ENCODE measurements at places on chromosomes 3 and 15.

- DNase-seq = no peak
These were observed 77.8 kb upstream of the TAMM41 start for GRCh38 chr3:11924518-11924917.

GRCh38 chr3:43769885-43770425 lies 79.2 kb downstream of the ABHD5 start:
- DNase-seq = no peak

GRCh38 chr3:13557417-13557816 lies 8.5 kb downstream of the FBLN2 start:
- no peak for DNase-seq

GRCh38 chr3:43843386-43843785 lies 152.6 kb downstream of the ABHD5 start:
- no peak for DNase-seq

- no peak for DNase-seq
These were observed 15.2 kb downstream of the CSRNP1 start for GRCh38 chr3:39137991-39138803.

DNA sequence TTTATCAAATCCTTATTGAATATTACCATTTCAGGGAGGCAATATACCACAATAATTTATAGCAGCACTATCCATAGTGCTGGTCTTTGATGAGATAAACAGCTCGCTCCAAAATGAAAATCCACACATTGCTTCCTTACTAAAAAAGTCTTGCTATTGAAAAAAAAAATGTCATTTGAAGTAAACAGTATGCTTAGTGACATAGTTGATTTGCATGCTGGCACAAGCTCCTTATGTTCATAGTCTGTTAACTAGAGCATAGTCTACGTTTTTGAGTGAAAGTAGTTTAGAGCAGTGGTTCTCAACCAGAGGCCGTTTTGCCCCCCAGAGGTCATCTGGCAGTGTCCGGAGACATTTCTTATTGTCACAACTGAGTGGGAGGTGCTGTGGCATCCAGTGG lies 249.4 kb upstream of the PDZRN3 start:
- no peak for DNase-seq

- DNase-seq = no peak
These were observed 183.6 kb downstream of the ATP10A start for GRCh38 chr15:25679492-25679891.

GRCh38 chr3:143576568-143577270 lies 271.5 kb downstream of the SLC9A9 start:
- DNase-seq = no peak

DNA sequence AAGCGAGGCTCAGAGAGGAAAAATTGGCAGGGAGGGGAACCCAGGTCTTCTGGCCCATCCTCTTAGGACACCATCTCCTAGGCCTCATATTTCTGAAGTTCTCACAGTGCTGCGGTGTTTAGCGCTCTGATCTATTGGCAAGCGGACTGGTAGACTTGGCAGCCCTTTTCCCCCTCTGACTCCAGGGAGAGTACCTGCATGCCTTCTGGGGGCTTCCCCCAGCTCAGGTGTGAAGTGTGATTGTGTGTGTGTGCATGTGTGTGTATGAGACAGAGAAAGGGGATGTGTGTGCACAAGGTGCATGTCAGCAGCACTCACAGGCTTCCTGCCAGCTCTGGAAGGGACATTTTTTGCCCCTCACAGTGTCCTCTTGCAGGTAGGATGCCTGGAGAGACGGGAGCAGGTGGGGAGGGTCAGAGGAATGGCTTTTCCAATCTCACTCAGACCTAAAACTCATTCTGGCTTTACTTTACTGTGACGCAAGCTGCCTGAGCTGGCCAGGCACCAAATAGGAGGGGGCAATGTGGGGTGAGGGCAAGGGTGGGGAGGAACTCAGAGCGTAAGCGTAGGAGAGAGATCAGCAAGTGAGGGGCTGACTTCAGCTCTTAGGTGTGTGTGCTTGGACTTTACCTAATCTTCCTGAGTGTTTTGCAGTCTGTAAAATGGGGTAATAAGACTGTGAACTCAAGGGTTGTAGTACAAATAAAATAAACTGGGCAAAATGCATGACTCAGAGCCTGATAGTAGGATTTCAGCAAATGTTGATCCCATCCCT lies 4.0 kb upstream of the IL17RE start:
- DNase-seq = no peak

DNA sequence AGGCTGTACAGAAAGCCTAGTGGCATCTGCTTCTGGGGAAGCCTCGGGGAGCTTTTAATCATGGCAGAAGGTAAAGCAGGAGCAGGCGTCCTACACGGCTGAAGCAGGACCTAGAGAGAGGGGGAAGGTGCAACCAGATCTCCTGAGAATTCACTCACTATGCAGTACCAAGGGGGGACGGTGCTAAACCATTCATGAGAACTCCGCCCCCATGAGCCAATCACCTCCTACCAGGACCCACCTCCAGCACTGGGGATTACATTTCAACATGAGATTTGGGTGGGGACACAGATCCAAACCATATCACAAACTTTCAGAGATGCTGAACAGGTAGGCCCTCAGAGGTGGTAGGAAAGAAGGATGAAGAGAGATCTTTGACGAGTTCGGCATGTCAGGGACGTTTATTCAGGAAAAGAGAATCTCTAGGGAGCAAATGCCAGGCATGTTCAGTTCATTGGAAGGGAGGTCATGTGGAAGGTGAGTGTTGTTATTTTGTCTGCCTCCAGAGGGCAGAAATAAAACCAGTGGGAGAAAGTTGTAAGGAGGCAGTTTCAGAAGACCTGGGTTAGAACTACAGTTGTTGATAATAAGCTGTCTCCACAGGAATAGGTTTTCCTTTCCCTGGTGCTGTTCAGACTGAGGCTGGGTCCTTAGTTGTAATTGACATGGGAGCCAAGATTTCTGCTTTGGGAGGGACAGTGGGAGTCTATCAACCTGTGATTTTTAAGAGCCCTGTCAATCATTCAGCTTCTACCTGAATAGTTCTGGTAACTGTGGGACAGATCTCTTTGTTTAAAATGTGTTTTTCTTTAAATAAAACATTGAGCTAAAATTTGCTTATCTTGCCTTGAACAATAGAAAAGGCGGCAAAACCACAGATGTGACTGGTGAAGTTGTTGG lies 4.3 kb upstream of the FNDC3B start:
- no peak for DNase-seq

DNA sequence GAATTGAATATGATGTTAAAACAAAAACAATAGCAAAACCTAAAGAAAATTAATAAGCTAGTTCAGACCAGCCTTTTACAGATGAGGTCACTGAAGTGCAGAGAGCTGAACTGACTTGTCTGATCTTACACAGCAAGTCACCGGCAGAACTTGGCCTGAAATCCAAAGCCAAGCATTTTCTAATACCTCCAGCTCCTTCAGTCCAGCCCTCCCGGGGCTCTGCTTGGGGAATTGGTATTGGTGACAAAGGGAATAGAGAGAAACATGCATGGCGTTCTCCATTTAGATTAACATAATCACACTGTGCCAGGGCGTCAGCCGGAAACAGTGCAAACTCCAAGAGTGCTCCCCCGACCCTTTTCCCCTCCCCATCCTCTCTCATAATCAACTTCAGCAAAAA lies 14.1 kb upstream of the ZSCAN2 start:
- DNase-seq = no peak

DNA sequence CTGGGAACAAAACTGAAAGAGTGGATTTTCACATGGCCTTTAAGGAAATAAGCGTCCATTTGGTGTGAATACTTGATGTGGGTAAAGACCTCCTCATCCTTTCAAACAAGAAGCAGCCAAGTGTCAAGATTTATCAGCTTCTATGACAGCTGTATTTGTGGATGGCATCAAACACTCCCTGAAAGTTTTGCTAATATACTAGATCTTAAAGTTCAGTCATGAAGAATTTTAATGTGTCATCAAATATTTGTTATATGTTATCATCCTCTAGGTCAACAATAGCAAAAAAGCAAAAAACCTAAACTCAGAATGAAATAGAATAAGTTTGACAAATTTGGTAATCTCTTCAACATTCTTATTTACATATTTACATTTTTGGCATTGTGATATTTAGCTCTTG lies 29.1 kb upstream of the LYSMD4 start:
- DNase-seq = no peak

GRCh38 chr15:52095597-52096262 lies 16.8 kb downstream of the BCL2L10 start:
- no peak for DNase-seq

DNA sequence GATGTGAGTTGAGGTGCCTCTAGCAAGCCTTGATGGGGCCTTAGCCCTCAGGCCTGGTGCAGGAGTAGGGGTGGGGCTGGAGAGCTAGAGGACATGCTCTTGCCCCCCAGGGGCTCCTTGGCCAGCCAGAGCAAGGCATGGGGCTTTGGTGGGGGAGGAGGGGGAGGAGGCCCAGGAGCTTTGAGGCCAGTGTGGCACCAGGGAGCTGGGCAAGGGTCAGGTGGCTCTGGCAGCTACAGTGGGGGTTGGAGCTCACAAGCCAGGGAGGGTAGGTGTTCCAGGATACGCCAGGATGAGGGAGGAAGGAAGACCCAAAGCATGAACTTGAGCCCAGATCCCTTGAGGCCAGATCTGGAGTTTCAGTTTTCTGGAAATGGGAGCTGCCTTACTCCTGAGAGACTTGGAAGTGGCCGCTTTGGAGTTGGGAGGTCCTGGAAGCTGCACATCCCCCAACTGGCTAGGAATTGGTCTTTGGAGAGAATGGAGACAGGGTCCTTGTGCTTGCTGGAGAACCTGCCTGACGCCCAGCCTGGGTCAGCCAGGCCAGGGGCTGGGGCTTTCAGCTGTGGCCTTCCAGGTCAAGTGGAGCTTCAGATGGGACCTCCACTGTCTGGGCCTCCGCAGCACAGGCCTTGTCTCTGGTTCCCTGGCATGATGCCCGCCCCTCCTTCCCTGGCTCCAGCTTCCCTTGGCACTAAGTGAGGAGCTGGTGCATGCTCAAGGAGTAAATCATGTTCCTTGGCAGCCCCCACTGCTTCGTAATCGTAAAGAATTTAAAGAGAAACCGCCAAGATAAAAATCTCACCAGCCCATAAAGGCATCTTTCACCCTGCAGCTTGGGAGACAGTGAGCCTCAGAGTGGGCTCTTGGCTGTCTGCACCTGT lies 8.7 kb downstream of the SEMA3F start:
- no peak for DNase-seq

GRCh38 chr15:39736412-39737195 lies 46.0 kb downstream of the FSIP1 start:
- DNase-seq = no peak

- DNase-seq = no peak
These were observed 342.0 kb upstream of the CTDSPL start for GRCh38 chr3:37519661-37520060.

- no peak for DNase-seq
These were observed 16.6 kb downstream of the CSRNP1 start for GRCh38 chr3:39136533-39137434.

- DNase-seq = no peak
These were observed 9.1 kb downstream of the PLXND1 start for GRCh38 chr3:129597087-129597999.

GRCh38 chr3:7203969-7204847 lies 343.3 kb downstream of the GRM7 start:
- DNase-seq = no peak

DNA sequence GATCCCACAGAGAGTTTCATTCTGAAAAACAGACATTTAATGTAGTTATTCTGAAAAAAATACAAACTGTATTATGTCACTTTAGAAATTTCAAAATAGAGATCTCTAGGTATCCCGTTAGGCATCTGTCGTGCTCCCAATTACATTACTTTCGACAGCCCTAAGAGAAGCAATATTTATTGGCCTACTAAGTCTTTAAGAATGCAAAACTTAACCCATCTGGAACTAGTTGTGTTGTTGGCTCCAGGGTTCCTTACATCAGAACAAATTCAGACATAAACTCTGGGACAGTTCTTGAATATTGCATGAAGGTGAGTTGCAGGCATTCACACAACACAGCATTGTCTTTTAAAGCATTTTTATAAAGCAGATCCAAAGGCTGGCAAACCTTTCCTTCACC lies 498.4 kb downstream of the FHIT start:
- no peak for DNase-seq

GRCh38 chr15:73330206-73331051 lies 38.3 kb downstream of the HCN4 start:
- no peak for DNase-seq

GRCh38 chr3:171198781-171199472 lies 172.4 kb upstream of the SLC2A2 start:
- no peak for DNase-seq

GRCh38 chr3:61300006-61300380 lies 48.7 kb upstream of the FHIT start:
- no peak for DNase-seq

- DNase-seq = peak; percentile 79
These were observed 15.9 kb downstream of the RPLP1 start for GRCh38 chr15:69468241-69469121.

DNA sequence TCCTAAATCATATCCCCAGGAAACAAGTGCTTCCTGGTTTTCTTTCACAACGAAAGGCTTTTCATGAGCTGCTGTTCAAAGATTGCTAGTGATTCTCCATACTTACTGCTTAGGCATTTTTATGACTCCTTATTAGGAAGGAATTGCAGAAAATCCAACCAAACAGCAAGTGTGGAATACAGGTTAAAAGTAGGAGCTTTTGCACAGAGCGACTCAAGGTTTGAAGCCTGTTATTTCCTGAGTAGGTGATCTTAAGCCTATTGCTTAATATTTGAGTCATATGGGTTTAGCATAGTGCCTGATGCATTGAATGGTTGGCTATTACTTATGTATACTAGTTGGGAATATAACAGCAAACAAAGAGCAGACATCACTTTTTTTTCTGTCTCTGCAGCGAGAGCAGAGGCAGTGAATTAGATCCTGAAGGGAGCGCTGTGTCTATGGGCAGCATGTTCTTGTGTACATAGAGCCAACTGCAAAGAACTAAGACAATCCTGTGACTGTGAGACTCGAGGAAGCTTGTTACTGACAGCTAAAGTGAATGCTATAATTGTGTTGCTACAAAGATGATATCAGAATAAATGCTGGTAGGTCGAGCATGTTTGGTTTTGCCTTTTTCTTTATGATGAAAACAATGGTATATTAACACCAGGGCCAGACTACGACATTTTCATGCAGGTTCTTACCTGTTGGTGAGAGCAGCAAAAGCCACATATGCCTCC lies 6.3 kb downstream of the TM4SF1 start:
- no peak for DNase-seq

DNA sequence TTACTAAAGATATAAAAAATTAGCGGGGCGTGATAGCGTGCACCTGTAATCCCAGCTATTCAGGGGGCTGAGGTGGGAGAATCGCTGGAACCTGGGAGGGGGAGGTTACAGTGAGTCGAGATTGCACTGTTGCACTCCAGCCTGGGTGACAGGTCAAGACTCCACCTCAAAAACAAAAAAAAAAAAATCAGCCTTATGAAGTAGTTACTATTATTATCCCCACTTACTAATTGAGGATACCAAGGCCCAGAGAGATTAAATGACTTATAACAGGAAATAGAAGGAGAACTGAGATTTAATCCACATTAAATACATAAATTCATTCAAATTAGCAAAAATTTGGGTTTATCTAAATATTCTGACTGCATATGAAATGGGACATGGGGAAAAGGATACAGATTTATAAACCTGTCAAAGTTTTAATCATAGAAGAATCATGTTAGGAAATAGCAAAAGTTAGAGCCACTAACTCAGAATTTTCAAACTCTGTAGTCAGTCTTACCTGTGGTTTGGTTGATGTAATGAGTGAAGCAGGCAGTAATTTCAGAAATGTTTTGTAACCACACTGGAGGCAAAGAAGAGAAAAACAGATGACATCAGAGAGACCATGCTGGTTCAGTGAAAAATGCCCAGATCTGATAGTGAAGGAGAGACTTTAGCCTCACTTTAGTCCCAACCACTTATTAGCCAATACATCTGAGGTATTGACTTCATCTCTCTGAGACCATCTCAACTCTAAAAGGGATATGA lies 25.0 kb upstream of the ACAP2 start:
- peak; percentile 20 for DNase-seq
